ENCODE measurements at places on chromosomes 16 and 17.

DNA sequence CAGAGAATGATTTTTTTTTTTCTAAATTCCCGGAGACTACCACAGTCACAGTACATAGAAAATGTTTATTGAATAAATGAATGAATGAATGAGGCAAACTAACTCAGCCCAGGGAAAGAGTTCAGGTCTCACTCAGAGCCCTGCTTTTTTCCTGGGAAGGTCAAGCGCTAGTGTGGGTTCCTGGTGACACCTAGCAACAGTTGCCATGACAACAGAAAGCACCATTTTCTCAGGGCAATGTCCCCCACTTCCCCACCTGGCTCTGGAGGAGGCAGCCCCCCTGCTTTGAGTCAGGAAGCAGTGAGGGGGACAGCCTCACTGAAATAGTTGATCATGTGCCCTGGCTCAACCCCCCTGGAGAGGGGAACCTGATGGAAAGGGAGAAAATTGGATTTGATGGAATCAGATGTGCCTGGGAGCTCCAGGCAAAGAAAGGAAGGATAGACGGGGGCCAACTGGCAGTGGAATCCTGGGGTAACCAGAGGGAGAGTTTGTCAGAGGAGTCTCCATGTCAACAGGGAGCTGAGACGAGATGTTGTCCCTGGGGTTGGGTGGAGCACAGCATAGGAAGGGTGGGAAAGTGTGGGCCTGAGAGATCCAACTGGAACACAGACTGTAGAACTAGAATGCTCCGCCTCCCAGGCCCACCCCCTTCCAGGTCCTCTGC lies 242.2 kb upstream of the CCL2 start:
- DNase-seq, result no peak

GRCh38 chr17:63289931-63290330 lies 156.2 kb downstream of the CYB561 start:
- no peak for DNase-seq

- no peak for DNase-seq
Measured at GRCh38 chr17:54435966-54436365, 464.7 kb upstream of the TOM1L1 start.

DNA sequence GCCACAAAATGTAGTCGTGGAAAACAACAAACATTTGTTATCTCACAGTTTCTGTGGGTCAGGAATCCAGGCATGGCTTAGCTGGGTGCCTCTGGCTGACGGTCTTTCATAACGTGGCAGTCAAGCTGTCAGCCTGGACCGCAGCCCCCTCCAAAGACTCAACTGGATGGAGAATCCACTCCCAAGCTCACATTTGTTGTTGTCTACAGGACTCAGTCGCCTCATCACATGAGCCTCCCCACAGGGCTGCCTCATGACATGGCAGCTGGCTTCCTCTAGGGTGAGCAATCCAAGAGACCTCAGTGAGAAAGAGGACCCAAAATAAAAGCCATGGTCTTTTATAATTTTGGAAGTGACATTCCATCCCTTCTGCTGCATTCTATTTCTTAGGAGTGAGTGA lies 34.7 kb upstream of the AKAP1 start:
- no peak for DNase-seq

DNA sequence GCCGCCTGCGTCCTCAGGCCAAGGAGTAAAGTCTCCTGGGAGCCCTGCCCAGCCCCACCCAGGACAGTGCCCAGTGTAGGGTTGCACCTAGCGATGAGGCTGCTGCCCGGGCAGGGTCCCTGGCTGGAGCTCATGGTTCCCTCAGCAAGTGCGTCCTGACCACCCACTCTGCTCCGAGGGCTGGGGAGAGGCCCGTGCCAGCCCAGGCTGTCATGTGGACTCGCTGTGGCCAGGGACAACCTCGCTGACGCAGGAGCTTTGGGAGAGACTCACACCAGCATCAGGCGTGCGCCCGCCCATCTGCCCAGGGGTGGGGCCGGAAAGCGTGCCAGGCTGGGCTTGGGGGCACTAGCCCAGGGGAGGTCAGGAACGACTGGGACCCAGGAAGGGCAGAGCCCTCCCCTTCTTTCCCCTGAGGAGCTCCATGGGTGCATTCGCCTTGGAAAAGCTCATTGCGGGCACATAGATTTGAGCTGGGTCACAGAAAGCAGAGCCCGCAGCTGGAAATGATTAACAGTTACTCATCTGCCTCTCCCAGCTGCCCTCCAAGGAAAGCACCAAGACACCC lies 19.7 kb downstream of the DPEP1 start:
- peak; percentile 47 for DNase-seq

GRCh38 chr16:25952983-25953382 lies 261.2 kb downstream of the HS3ST4 start:
- no peak for DNase-seq

Data from BE2C (cell line).